Right ventricle myocardium superior (tissue), 1 donor: ENCODE measurements at places on chromosomes 12 and 14. TPM values are rescaled to one million over a fixed set of nuclear protein-coding genes. Genes with fewer than 3 reads are reported as not detected.

- DNase-seq = no peak
Observed at GRCh38 chr14:59333668-59334067, 131.5 kb downstream of the GPR135 start.

DNA sequence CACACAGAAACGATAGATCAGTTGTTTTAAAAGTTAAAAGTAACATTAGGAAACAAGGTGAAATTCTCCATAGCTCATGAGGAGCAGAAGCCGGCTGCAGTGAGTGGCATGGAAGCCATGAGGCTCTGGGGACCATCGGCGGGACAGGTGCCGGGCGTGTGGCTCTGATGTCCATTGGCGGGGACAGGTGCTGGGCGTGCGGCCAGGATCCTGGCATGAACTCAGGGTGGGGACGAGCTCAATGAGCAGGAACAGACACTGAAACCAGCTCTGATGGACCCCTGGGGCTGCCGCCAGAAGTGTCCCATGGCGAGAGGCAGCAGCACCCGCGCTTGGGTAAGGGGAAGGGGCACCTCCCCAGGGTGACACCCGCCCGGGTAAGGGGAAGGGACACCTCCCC is 75.1 kb downstream of the NOC4L start:
- DNase-seq = no peak

- no peak for DNase-seq
Observed at GRCh38 chr12:103020839-103021238, 63.4 kb downstream of the ASCL1 start.

DNA sequence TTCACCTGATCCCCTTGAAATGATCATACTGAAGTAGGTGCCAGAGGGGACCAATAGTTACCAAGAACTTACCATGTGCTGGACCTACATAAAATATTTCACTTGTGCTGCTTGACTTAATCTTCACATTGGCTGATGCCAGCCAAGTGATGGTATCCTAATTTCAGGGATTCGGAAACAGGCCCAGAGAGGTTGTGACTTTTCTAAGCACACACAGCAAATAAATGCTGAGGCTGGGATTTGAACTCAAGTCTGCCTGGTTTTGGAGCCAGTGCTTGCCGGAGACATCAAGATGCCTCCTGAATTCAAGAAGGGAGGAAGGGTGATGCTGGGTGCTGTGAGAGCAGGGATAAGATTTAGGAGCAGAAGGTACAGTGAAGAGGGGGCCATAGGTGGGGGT is 173.5 kb upstream of the LHX5 start:
- no peak for DNase-seq

GRCh38 chr12:46535907-46536306 is 163.3 kb upstream of the SLC38A2 start:
- DNase-seq = no peak

DNA sequence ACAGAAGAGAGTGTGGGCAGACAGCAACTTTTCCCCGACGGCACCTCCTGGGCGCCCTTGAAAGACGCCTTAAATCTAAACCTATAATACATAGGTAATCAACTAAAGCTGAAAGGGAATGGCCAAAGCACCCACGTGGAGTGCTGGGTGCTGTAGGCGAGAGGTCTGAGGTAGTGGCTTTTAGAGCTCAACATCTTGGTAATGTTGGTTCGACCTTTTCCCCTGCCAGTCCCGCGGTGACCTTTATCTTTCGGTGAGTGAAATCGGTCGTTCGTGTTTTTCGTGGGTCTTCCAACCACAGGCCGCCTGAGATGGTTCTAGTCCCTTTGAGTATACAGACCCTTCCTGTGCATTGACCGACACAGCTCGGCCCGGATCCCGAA is 9.1 kb downstream of the OR6S1 start:
- no peak for DNase-seq

- DNase-seq = no peak
Observed at GRCh38 chr14:77313371-77313770, 7.3 kb downstream of the POMT2 start.

GRCh38 chr12:6604259-6605029 is 2.7 kb downstream of the CHD4 start:
- no peak for DNase-seq

- no peak for DNase-seq
Observed at GRCh38 chr12:64293654-64294364, 71.7 kb upstream of the KICS2 start.

GRCh38 chr14:55450987-55451386 is 10.6 kb upstream of the TBPL2 start:
- DNase-seq = no peak

DNA sequence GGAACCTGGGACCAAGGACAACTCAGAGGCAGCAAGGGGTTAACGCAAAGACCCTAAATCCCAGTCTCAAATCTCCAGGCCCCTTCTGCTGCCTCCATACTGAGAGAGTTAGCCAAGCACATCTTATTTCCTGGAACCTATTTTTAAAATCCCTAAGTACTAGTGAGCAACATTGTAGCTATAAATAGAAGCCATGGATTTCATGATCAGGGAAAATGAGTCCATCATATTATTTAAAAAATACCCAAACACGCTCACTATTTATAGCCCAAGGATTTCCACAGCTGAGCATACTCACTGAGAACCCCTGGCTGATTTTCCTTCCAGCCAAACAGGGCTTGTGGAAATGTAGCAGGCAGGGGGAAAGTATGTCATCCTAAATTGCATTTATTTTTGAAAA is 19.4 kb upstream of the TUNAR start:
- DNase-seq = no peak

DNA sequence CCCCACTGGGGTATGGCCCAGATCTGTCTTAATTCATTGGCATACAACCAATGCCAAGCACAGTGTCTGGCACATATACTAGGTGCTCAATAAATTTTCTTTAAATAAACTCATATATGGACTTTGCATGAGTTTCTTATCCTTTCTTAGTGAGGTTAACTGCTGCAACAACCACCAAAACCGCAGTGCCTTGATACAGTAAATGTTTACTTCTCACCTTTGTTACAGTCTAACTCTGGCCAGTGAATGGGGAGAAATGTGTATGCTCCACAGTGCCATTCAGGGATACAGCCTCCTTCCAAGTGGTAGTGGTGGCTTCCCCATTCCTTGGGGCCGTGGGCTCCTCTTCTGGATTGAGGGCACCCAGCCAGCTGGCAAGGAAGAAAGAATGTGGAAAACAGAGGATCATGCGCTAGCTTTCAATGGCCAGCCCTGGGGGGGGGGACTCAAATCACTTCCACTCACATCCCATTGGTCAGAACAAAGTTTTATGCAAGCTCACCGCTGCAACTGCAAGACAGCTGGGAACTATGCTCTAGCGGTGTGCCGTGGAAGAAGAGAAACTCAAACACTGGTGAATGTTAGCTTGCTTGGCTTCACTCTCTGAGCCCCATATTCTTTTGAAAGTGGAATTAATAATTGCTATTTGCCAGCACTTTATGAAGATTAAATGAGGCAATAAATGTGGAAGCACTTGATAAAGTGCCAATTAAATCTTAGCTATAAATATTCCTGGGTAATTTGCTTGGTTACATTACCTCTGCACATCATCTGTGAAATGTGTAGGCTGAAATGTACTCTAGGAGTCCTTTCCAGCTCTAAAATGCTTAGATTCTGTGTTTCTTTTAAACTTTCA is 51.0 kb upstream of the SOCS2 start:
- no peak for DNase-seq

DNA sequence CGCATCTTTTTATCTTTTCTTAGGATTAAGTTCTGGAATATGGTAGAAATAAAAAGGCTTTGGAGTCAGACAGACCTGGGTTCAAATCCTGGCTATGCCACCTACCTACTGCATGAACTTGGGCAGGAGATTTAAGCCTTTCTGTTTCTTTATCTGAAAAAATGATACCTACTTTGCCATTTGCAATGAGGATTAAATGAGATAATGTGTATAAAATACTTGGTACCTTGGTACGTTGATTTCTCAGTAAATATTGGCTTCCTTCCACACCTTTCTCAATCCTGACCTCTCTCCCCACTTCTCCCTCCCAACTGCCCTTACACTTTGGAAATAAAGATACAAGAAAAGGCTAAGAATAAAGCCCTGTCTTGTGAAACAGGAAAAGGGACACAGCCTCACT is 172.6 kb downstream of the PAX9 start:
- no peak for DNase-seq

DNA sequence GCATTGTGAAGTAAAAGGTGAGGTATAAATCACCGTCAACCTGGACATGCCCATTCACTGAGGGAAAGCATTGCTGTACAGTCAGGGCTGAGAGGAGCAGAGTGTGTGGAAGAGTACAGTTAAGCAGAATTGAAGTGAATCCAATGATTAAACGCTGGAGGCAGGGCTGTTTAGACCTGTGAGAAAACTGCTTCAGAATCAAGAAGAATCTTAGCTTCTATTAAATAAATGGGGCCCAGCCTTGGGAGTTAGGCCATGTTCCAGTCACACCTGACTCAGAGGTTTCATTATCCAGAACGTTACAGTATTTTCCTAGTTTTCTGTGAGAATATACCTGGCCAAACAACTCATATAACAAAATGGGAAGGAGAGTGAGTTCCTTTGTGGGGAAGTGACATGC is 86.9 kb downstream of the ATP23 start:
- DNase-seq = no peak

- no peak for DNase-seq
Observed at GRCh38 chr12:48728807-48729206, 12.3 kb upstream of the CCNT1 start.

DNA sequence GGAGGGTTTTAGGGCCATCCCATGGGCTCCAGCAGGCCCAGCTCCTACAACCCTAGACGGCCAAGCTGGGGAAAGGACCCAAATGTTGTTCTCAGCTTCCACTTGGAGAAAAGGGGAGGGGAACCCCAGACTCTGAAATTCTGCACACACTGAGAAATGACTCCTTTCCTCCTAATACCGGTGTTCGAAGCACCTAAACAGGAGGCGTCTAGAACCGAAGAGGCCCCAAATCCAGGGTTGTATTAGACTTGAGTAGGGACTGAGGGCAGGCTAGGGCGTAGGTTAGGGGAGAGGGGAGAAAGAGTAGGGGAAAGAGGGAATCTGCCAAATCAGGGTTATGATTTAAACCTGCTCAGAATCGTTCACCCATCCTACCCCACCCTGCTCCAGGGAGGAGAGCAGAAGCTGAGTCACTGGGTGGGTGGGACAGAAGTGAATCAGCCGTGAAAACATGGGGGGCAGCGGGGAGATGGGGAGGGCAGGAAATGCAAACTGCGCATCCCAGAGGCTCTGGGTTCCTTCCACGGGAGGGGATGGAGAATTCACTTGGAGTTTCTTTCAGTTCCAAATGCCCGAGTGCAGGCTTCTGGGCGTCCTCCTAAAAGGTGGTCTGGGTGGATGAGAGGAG is 1.0 kb downstream of the IGFBP6 start:
- no peak for DNase-seq

- no peak for DNase-seq
Observed at GRCh38 chr12:18951218-18951617, 178.3 kb upstream of the PLEKHA5 start.

DNA sequence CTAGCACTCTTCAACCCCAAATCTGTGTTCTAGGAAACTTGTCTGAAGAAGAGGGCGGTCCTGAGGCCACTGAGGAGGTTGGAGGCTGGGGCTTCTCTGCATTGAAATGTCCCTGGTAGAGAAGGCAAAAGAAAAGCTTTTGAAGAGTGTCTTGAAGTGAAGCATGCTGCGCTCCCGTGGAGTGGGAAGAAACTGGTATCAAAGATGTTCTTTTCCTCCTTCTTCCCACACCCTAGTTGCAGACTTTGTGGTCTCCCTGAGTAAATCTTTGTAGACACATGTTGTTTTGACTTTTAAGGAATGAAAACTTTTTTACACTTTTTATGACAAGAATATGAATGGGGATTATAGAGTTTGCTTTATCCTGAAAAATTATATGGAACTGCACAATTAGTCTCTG is 59.0 kb upstream of the ANP32D start:
- no peak for DNase-seq

- no peak for DNase-seq
Observed at GRCh38 chr12:70180130-70180529, 63.1 kb upstream of the CNOT2 start.

DNA sequence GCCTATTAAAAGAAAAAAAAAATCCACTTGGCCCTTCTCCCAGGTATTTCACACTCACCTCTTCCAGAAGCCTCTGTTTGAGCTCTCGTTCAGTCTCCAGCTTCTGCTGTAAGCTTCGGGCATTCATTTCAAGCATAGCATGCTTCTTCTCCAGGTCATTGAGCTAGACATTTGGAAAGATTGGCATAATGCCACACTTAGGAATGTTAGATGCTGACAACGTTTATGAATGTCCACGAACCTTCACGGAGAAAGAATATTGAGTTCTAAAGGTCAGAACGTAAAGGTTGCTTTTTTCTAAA is 60.5 kb downstream of the PRKAB1 start:
- DNase-seq = no peak

- DNase-seq = no peak
Observed at GRCh38 chr12:67750513-67751183, 102.1 kb downstream of the DYRK2 start.

GRCh38 chr14:36451310-36452065 is 68.5 kb downstream of the NKX2-1 start:
- no peak for DNase-seq

DNA sequence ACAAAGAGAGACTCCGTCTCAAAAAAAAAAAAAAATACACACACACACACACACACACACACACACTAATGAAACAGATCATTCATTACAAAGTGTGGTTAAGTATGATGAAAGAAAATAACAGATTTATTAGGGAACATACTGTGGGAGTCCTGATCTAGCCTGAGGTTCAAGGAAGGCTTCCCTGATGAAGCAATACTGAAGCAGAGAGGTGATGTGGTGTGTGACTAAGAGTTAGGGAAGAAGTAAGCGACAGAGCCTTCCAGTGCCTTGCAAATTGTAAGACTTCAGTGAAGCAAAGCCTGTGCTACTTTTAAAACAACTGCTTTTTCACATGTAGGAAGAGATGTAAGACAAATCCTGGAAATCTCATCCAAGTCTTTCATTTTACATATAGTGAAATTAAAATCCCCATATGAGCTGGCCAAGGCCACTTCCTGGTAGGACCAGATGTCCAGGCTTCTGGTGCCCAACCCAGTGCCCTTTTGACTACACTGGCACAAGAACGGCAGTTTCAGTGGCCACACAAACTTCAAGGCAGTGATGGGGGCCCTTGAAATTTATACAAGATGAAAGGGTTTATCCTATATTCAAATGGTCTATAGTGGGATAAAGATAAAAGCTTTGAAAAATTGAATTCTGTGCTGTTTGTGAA is 86.2 kb downstream of the STON2 start:
- DNase-seq = no peak

DNA sequence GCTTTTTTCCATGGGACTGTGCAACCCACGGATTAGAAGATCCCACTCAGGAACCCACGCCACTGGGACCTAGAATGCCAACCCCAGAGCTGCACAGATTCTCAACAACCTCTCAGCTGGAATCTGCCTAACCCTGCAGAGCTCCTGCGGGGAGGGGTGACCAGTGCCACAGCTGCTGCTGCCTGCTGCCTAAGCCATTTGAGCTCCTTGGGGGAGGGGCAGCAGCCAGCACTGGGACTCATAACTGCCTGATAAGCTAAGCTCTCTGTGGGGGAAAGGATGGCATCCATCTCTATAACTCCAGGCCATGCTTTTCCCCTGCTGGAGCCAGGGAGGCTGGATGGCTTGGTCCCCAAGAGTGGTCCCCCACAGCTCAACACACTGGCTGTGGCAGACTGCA is 182.8 kb downstream of the SLC5A8 start:
- no peak for DNase-seq

- no peak for DNase-seq
Observed at GRCh38 chr14:94164685-94165431, 9.3 kb upstream of the PPP4R4 start.

Gene RNU4-1
- total RNA-seq = 3,793 TPM

Gene CCNT1
- total RNA-seq = 17.5 TPM

Gene STRAP
- 123 TPM for total RNA-seq

Gene KLRK1
- 0.46 TPM for total RNA-seq

Gene USP44
- 0.73 TPM for total RNA-seq

Gene KRT77
- not detected for total RNA-seq

Gene CLEC6A
- not detected for total RNA-seq

Gene WSCD2
- total RNA-seq = 0.97 TPM

Gene GRIP1
- 4.1 TPM for total RNA-seq
